Hypothalamus (tissue), 51 donors: ENCODE measurements at places on chromosomes 2 and 18.

- no peak for DNase-seq
Observed at GRCh38 chr2:105912081-105912480, 167.4 kb downstream of the NCK2 start.

DNA sequence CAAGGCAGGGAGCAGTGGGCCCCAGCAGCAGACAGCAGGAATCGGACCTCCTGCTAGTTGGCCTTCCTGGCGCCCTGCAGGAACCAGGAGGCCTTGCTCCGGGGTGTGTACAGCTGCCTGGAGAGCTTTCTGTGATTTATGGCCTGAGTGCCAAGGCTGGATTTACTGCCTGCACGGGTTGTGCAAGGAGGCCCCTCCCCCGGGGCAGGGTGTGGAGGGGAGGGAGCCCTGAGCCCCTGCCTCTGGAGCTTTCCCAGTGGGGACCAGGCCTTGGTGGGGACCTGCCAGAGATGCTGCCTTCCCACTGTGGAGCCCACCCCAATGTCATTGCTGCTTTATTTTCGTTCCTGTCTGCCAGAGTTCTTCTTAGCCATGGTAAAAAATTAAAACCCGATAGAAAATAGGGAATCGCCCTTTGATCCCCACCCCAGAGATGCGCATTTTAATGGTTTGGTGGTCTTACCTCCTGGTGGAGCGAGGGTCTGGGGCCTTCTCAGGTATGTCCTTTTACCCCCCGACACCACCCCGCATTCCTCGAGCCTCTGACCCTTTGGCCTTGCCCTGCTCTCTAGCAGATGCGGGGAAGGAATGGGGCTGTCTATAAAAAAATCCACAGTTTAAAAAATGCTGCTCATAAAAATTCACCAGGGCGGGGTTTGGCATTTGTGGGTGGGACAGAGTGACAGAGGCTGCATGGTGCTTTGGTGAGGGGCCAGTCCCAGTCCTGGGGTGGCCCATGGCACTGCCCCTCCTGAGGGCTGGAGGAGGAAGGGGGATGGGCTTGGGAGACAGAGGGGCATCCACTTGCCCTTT, 6.9 kb upstream of the RALB start:
- no peak for DNase-seq

GRCh38 chr18:73563345-73563744, 584.3 kb downstream of the FBXO15 start:
- no peak for DNase-seq

DNA sequence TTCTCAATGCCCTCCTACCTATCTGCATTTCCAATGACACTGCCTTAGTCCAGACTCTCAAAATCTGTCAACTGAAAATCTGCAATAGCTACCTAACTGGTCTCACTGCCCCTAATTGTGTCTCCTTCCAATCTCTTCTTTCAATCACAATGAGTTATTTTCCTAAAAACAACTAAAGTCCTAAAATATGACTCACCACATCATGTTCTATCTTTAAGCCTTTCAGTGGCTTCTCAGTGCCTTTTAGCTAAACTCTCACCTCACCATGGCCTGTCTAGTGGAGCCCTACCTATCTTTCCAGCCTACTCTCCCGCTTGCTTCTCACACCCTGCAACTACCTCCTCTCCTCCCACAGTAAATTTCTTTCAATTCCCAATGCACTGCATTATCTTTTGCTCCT, 220.9 kb upstream of the PKDCC start:
- DNase-seq: no peak

GRCh38 chr2:183950673-183951072, 647.7 kb upstream of the ZNF804A start:
- DNase-seq: no peak

GRCh38 chr2:99682275-99683060, 192.7 kb upstream of the REV1 start:
- no peak for DNase-seq

DNA sequence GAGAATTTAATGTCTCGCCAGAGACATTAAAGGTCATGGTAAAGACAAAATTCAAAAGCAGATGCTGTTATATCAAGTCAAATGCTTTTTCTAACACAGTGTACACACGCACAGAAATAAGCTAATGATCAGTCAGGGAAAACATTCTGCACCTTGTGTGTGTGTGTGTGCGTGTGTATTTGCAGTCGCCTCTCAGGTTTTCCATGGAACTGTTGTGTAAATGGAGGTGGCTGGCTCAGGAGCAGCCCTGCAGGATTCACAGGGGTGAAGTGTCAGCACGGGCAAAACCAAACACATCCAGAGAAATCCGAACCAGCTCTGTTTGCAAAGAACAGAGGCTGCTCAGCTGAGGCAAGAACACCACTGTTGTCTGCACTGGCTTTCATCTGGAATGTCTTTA, 76.2 kb upstream of the YWHAQ start:
- DNase-seq: no peak

DNA sequence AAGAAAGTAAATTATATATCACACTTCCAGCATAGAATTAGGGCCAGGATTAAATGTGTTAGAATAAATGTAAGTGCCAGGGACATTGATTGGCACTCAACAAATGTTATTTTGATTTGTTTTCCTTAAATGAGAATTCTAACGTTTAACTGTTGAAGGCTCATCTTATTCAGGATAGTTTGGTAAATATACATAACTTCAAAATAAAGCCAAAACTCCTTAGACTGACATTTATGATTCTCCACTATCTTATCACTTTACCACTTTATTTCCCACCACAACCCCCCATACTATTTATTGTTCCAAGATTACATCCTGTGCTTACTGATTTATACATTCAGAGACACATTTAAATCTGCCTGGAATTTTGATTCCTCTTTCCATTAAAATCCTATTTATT, 769.5 kb upstream of the CDH2 start:
- DNase-seq: no peak

DNA sequence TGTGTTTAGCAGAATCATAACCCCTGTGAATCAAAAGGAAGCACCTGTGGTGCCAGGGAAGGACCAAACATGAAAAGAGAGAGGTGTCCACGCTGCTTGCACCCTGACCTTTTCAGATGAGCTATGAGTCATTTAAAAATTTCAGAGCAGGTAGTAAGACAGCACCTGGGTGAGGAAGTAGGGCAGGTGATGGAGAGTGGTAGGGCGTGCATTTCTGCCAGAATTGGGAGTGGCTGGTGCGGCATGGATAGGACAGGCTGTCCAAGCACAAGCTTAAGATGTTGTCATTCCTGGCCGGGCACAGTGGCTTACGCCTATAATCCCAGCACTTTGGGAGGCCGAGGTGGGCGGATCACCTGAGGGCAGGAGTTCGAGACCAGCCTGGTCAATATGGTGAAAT, 36.8 kb downstream of the NPAS2 start:
- no peak for DNase-seq

GRCh38 chr2:72745679-72746368, 80.0 kb downstream of the EXOC6B start:
- DNase-seq: no peak

GRCh38 chr2:31413862-31414550, 536 bp downstream of the XDH start:
- DNase-seq: no peak

GRCh38 chr2:120471166-120471565, 125.2 kb downstream of the INHBB start:
- no peak for DNase-seq

- no peak for DNase-seq
Observed at GRCh38 chr18:54134053-54134452, 90.4 kb downstream of the MBD2 start.
